ENCODE measurements at places on chromosomes 7 and 10.

DNA sequence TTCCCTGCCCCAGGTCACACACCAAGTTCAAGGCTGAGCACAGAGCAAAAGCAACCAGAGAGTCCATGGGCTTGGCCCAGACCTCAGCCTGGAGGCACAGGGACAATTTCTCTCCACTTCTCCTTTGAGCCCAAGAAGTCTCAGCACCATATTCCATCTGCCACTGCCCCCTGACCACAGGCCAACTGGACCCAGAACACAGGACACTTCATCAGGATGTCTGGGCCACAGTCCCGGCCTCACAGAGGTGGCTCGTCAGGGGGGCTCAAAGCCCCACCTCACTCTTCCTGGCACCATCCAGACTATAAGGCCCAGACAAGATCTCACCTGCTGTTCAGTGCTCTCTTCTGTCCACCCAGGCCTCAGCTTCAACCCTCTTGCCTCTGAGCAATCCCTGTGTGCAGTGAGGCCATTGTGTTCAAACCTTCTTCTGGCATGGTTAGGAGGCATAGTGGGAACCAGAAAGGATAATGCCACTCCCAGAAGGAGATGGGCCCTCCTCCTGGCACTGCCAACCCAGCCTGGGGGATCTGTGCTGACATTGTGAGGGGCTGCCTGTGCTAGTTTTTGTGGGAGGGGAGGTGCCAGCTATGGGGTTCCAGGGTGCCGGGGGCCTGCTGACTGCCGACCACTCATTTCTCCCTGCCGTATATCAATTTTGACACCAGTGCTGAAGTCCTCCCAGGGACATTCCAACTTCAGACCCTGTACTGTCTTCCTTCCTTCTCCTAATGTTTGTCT is 49.7 kb upstream of the ANTXRL start:
- DNase-seq: no peak

DNA sequence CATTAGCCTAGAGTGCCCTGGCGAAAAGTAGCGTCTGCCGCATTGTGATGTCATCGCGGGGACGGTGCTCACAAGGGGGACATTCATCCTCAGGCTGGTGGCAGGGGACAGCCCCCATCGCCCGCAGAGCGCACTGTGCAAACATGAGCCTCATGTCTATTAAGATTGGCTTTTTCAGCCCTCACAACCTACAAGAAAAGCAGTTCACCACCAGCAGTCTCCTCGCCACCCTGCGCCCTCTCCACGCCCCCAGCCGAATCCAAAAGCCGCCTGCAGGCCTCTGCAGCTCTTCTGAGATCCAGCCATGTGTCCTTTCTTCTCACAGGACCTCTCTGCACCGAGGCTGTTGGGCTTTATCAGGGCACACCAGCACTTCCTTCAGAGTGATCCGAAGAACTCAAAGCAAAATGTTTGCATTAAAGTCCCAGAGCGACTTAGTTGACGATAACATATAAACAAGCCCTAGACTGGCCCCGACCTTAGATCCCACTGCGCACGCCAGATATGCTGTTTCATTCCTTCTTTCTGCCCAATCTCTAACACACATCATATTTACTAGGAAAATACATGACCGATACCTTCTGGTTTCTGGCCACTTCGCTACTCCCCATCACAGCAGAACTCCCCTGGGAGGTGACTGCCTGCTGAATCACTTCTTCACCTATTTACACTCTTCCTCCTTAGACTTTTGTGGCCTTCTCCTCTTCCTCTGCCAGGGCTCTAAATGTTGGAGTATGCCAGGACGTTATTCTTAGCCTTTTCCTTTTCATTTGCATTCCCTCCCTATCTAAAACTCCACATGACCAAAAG is 206.0 kb upstream of the SH2B2 start:
- DNase-seq: no peak

DNA sequence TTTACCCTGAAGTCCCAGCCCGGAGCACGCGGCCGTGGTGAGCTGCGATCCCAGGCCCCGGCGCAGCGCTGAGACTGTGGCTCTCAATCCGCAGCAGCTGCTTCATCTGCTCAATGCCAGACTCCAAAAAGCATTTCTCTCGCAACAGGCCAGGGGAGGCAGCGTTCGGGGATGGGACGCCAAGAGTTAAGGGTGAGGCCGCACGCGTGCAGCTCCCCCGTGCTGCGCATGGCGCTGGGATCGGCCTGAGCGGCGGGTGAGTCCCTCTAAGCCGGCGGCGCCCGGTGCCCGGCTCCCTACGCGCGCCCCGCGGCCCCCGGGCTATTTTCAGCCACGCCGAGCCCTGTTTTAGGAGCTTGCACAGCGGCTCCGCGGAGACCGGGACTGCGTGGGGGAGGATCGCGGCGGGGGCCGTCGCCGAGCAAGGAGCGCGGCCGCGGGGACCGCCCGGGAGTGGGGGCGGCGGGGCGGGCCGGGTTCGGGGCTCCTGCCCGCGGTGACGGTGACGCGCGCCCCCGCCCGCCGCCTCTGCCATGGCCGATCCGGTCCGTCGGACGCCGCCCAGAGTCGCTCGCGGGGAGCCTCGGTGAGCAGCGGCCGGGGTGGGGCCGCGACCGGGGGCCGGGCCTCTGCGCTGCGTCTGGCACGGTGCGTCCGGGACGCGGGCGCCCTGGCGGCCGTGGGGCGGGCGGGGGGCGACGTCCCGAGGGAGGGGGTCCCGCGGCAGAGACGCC is 29.4 kb upstream of the JAKMIP3 start:
- peak; percentile 15 for DNase-seq

GRCh38 chr7:107315716-107316220 is 147.0 kb downstream of the HBP1 start:
- DNase-seq: no peak

DNA sequence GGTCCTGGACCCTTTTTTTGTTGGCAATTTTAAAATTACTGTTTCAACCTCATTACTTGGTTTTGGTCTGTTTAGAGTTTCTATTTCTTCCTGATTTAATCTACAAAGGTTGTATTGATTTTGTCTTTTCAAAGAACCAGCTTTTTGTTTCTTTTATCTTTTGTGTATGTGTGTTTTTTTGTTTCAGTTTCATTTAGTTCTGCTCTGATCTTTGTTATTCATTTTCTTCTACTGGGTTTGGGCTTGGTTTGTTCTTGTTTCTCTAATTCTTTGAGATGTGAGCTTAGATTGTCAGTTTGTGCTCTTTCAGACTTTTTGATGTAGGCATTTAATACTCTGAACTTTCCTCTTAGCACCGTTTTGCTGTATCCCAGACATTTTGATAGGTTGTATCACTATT is 8.5 kb upstream of the MRPS33 start:
- DNase-seq: no peak

DNA sequence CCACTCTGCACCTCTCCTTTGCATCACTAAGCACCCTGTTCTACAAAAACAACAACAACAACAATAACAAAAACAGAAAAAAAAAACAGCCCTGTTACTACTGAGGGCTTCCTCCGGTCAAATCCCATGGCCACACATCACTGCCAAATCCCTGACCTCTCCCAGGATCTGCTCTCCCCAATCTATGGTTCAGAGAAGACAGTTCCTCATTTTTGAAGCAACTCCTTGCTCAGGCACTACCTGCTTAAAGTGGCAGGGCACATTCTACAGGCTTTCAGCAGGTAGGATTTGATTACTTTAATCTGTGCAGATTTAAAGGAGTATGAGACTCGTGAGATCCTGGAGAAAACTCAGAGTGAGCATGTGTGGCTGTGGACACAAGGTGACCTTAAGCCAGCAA is 46.9 kb downstream of the PIK3CG start:
- DNase-seq: no peak

DNA sequence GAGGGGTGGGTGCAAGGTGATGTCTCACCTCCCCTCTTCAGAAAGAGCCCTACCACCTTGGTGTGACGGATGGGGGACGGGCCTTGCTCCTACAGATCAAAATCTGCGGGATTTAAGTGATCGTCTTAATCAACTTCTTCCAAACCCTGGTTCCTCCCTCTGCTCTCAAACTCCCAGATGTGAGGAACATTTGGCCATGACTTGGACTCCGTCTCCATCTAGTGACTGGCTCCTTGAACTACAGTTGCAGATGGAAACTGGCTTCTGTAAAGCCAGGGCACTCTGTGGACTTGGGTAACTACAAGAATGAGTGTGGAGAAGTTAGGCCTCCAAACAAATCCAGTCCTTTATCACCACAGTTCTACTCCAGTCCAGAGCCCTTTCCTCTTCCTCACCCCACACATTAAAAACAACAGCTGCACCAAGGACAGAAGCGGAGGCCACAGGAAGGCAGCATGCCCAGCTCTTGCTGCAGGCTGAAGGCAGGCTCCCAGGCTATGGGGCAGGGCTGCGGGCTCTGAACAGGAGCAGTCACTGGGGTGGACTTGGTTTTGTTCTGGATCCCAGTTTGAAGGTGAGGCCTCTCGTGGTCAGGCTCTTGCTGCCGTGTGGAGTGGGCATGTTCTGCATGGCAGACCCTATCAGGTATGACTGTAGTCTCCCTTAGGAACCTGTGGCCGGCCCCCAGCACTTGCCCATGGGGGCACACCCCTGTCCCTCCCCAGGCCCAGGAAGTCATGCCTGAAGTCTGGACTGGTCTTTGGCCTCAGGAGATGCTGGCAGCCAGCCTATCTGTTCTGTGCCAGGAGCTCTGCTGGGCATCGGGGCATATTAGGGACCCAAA is 79.4 kb downstream of the VWC2 start:
- peak; percentile 41 for DNase-seq

GRCh38 chr10:26057466-26057865 is 123.4 kb downstream of the MYO3A start:
- DNase-seq: no peak

DNA sequence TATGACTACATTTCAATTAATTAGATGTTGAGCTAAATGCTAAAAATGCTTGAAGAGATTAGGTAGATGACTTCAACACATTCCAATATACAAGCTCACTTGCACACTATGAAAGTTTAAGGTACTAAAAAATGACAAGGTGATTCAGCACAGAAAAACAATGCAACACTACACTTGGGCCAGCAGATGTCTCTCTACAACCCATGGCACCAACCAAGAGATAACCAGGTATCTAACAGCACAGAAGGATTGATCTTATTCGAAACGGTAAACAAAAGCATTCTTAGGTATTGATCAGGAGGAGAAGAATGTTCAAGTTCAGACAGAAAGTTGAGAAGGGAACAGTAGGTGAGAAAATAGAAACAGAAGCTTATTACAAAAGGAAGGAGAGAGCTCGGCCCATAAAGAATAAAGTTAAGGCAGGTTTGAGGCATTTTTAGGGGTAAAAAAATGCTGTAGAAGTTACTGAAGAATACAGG is 248.2 kb upstream of the KLF14 start:
- peak; percentile 55 for DNase-seq

DNA sequence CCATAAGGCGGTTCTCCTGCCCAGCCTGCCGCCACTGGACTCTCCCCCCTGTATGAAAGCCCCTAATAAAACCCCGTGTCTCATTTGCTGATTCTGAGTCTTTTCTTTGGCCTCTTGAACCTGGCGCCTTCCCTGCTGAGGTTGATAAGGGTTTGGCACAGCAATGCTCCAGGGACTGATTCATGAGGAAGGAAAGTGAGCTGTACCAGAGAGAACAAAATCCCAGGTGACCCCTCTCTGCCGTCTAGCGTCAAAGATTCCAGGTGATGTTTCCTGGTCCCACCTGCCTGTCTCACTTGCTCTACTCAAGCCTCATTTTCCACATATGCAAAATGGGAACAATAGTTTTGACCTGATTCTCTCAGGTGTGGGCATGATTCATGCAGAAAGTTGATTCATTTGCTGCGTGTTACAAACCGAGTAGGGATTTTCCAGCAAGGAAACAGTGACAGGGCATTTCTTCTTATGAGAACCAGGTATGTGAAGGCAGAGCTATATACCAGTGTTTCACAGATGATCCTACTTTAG is 730.6 kb upstream of the IGFBP3 start:
- DNase-seq: no peak

- no peak for DNase-seq
These were observed 471.9 kb upstream of the PODXL start for GRCh38 chr7:132028144-132028920.

- DNase-seq: no peak
These were observed 122.0 kb upstream of the UNC5B start for GRCh38 chr10:71090330-71090729.

GRCh38 chr10:5968681-5969453 is 8.5 kb downstream of the IL15RA start:
- no peak for DNase-seq

DNA sequence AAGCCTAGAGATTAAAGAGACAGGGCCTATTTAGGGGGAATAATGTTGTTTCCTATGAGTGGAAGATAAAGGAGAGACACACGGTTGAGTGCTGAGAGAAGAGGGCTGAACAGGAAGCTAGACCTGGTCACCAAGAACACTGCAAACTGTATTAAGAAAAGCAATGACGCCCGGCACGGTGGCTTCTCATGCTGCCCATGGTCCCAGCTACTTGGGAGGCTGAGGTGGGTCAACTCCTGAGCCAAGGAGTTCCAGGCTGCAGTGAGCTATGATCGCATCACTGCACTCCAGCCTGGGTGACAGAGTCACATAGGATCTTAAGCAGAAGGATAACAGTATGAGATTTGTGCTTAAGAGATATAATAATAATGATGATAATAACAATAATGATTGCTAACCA is 19.7 kb upstream of the OTUD1 start:
- DNase-seq: no peak

DNA sequence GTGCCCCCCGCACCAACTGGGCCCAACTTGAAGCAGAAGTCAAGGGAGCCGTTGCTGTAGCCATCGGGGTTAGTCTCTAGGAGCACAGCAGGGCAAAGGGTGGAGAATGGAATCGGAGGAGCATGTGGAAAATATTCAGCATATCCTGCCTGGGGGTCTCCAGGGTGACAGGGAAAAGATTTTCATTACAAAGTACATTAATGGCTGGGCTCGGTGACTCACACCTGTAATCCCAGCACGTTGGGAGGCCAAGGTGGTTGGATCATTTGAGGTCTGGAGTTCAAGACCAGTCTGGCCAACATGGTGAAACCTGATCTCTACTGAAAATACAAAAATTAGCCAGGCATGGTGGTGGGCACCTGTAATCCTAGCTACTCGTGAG is 53.8 kb upstream of the ABLIM1 start:
- no peak for DNase-seq

DNA sequence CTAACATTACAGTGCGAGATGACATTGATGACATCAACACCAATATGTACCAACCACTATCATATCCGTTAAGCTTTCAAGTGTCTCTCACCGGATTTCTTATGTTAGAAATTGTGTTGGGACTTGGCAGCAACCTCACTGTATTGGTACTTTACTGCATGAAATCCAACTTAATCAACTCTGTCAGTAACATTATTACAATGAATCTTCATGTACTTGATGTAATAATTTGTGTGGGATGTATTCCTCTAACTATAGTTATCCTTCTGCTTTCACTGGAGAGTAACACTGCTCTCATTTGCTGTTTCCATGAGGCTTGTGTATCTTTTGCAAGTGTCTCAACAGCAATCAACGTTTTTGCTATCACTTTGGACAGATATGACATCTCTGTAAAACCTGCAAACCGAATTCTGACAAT is 4.3 kb downstream of the GPR22 start:
- DNase-seq: no peak

GRCh38 chr10:89043052-89043451 is 52.5 kb downstream of the FAS start:
- no peak for DNase-seq

GRCh38 chr10:59873896-59874295 is 32.5 kb downstream of the CCDC6 start:
- no peak for DNase-seq

GRCh38 chr10:86611386-86611785 is 43.0 kb upstream of the OPN4 start:
- no peak for DNase-seq
